ENCODE measurements at places on chromosomes 7 and 10. TPM values are rescaled to one million over a fixed set of nuclear protein-coding genes. Genes with fewer than 3 reads are reported as not detected.
A peak's percentile ranks its signal among the peaks of the same experiment; 100 is the strongest.

Gene OPN4
- total RNA-seq: not detected

Gene PLA2G12B
- total RNA-seq: 1.2 TPM

GRCh38 chr7:33497051-33497450 lies 367.7 kb downstream of the BBS9 start:
- no peak for DNase-seq

DNA sequence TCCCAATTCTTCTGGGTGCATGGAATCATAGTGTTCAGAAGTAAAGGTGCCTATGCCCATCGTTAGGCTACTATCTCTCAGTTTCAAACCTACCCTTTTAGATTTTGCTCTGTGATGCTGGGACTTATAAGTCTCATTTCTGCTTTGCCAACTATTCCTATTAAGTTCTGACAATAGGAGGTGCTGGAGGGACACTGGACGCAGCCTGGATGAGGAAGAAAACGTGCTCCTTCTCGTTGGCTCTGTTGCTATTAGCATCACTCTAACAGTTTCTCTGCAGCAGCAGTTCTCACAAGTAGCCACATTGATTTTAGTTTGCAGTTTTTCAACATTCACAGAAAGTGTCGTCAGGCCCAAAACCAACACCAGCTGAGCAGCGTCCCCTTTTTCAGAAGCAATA lies 72.4 kb downstream of the ABCC2 start:
- no peak for DNase-seq

DNA sequence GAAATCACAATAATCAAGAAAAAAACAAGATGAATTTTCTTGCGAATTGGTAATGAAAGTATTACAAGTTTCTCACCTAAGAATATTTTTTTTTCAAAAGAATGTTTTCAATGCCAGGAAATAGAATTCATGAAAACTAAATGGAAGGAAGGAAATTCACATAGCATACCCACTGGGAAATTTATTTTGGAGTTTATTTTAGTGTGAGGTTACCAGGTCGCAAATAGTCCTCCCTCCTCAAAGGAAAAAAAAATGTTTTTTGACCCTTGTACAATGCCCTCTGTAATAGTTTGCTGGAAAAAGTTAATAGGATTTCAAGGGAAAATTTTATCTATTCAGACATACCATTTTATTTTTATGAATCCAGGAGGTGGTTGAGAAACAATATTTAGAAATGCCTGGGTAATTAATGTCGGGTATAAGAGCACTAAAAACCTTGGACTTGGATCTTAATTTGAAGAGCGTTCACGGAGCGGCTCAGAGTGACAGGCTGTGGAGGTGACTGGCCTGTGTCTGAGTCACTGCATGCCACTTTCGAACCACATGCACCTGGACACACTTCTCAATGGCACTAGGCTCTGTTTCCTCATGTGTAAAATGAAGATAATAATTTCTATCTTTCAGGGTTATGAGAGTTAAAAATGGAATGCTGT lies 28.2 kb downstream of the CUBN start:
- no peak for DNase-seq

- DNase-seq: no peak
Observed at GRCh38 chr7:24587853-24588252, 14.6 kb downstream of the PALS2 start.

DNA sequence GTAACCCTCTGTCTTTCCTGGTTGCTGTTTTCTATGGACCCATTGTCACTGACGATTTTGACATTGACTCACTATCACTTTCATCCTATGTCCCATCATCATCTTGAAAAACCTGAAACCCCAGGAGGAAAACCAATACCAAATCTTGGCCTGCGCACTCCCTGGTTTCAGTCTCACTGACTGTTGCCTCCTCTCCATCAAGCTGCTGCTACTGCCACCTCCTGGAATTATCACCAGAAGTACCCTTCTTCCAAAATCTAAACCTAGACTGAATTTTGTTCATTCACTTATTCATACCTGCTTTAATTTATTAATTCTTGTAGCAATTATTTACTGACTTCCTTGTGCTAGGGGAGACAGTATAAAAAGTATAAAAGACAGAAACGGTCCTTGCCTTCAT lies 44.5 kb upstream of the ACBD5 start:
- DNase-seq: no peak

DNA sequence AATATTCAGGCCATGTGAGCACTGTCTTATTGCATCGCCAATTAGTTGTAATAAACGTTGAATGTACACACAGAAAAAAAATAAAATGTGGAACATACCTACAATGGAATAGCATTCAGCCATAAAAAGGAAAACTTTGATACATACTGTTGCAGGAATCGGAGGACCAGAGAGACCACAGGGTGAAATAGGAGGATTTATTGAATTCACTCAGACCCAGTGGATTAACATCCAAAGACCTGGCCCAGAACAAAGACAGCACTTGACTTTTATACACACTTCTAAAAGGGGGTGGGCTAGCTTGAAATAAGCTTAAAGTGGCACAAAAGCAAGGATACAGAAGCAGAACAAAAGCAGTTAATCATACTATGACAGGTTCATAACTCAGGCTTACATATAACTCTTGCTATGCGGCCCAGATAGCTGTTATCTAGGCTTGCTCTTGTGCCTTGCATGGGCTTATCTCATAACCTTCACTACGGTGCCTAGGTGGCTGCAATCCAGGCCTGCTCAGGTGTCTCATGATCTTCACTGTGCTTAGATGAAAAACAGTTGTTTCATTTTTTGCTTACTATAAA lies 292.2 kb upstream of the TAC1 start:
- DNase-seq: no peak

GRCh38 chr10:32346551-32347362 lies at the start of gene EPC1:
TSS of gene EPC1 (minus strand) at chr10:32347158. CDS start at chr10:32346915, 243 bp downstream.
- DNase-seq: peak; percentile 95

- DNase-seq: no peak
Observed at GRCh38 chr7:35992436-35992835, 160.6 kb upstream of the EEPD1 start.

- DNase-seq: no peak
Observed at GRCh38 chr7:35374858-35375257, 121.0 kb upstream of the TBX20 start.

DNA sequence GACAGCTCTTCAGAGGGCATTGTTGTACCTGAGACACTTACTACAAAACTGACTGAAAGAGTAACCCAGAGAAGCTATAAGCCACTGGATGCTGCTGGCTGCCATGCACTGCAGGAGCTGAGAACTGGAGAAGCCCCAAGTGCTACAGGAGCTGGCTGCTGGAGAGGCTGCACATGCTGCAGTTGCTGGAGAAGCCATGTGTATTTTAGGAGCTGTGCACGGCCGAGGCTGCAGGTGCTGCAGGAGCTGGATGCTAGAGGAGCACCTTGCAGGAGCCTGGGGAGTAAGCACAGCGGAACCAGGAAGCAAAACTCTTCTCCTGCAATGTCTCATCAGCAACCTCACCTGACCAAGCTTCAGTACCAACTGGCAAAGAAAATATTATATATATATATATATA lies 45.5 kb downstream of the STEAP1B start:
- DNase-seq: no peak

DNA sequence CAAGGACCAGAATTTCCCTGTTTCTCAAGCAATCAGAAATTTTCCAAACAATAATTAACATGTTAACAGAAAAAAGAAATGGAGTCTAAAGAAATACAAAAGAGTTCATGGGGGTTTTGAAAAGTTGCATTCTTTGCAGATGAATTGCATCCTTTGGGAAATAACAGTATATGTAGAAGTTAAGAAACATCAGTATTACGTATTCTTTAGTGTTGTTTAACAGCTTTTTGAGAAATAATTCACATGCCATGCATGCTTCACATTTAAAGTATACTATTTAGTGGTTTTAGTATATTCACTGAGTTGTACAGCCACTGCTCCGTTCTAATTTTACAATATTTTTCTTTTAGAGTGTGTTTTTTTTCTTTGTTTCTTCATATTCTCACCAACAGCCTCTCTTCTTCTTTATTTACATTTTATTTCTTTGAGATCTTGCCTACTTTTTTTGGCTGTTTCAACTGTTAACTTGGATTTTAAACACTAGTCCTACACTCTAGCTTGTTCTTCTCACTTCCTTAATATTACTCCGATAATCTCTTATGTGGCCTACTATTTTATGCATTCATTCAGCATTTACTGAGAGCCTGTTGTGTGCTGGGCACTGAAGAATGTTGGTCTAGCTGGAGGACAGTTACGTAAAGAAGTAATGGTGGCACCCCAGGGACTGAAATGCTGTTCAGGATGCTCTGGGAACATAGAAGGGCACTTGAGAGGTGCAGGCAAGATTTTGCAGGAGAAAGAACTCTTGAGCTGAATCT lies 330.1 kb downstream of the EXOC4 start:
- DNase-seq: no peak
